Activated CD4-positive, alpha-beta T cell treated with anti-CD3 and anti-CD28 coated beads for 4 hours (primary cell): ENCODE measurements at places on chromosomes 3 and 15.

DNA sequence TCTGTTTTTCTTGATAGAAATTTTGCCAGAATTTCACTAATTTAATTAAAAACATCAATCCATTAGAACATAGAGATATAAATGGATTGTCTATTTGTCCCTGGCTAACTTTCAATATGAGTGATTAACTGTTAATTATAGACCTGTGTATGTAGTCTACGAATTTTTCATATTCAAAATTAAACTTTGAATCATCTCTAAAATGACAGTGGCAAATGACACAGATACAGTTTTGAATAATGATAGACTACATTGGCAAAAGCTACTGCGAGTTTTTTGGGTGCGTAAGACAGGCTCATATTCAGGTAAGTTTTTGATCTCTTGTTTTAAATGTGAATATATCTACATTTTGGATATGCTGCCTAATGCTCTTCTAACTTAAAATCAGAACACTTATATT lies 86.0 kb upstream of the TBC1D5 start:
- DNase-seq: no peak

- no peak for DNase-seq
Measured at GRCh38 chr3:151087648-151088047, 2.2 kb downstream of the MED12L start.

- peak; percentile 29 for DNase-seq
Measured at GRCh38 chr15:94119923-94120775, 111.2 kb upstream of the MCTP2 start.

DNA sequence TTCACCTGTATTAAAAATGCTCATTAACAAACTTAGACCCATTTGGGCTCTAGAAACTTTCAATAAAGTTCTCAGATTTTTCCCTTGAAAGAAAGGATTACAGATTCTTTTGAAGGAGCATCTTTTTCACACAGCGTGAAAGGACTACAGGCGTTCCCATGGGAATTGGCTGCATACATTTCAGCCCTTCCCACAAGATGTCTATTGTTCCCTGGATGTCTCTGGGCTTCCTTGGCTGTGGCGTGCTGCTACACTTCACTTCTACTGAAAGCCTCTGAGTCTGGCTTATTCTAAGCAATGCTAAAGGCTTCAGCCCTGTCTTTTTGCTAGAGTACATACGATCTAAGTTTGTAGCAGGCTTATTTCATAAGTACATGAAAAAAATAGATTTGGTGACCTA lies 1.4 kb downstream of the VEPH1 start:
- no peak for DNase-seq

DNA sequence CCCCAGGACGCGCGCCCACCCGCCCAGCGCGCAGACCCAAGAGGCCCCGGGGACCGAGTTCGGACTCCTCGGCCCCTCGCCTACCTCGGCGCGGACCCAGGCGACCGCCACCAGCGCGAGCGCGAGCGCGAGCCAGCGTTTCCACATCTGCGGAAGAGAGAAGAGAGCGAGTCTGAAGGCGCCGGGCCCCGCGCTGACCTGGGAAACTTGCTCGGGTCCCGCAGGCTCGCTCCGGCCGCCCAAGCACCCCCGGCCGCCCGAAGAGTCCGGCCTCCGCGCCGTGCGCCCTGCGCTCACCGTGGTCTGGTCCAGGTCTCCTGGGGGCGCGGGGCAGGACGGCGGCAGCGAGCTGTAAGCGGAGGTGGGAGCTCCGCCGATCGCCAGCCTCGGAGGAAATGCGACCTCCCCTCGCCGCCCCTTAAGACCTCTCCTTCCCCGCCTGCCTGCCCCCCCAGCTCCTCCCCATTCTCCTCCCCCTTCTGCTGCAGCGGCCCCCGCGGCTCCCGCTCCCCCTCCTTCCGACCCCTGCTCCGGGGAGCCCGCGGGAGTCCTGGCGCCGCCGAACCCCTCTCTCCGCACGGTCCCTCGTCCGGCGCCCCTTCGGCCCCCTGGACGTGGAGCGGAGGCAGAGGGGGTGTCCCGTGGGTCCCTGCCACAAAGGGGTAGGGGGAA lies at the start of gene FSTL1:
Gene FSTL1 (minus strand): TSS at position 393 of the 672 bp plus-strand sequence. CDS start 246 bp downstream, at position 147.
- no peak for DNase-seq

DNA sequence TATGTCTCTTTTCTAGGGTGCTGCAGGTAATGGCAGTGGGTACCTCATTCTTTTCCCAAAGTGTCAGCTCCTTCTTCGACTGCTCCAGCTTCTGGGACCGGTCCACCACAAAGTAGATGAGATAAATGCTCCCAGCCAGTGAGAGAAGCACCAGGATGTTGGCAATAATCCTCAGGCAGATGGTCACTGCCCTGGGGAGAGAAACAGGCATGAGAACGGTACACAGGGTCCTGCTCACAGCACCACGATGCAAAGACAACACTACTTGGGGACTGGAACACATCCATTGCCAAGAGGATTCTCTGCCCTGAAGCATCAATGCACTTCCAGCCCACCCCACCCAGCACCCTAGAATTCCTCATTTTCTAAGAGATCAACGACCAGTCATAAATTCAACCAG lies 22.4 kb downstream of the TMC3 start:
- DNase-seq: no peak

- no peak for DNase-seq
Measured at GRCh38 chr15:90838544-90838943, 29.8 kb upstream of the FURIN start.

DNA sequence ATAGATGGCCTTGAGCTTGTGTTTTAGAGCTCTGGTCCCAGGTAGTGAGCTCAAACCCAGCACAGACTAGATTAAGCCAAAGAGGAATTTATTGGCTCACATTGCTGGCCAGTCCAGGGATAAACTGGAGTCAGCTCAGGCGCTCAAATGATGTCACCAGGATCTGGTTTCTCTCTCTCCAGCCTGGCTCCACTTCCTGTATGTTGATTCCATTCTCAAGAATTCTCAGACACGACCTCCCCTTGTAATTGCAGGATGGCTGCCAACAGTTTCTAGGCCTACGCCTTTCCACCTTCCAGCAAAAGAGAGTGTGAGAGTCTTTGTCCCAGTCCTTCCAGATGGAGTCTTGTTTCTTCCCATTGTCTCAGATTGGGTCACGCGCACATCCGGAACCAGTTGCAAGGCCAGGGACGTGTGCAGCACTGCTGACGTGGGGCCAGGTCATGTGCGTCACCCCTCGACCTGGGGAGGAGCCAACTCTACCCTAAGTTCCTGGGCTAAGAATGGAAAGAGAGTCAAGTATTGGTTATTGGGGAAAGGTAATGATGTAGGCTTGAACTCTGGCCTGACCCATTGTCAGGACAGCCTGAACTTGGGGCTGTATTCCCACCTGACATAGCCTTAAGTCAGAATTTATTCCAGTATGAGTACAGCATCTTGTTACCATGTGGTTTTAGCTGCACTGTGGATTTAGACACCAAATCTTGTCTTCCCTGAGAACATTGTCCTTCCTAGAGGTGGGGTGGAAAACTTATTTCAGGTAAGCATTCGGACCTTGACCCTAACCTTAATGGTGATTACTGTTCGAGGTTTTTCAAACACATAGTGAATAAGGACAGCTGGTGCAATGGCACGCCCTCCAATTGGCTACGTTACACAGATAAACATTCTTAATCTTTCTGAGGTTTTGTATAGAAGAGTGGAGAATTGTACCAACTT lies 31.6 kb downstream of the CACNA1D start:
- DNase-seq: no peak

DNA sequence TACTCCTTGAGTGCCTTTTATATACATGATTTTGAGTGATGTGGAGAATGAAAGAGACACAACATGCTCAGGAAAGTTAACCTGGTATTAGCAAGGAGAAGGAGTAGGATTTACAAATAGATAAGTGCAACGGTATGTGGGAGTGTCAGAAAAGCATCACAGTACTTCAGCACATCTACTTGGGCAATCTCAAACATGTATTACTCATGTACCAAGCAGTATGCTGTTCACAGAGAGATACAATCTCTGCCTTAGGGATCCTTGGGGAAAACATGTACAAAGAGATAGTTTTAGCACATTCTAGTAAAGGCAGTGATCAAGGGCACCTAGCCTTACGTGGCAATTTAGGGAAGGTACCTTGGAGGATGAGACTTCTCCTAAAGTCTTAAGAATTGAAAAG lies 146.5 kb downstream of the FILIP1L start:
- no peak for DNase-seq

- no peak for DNase-seq
Measured at GRCh38 chr15:68495221-68495950, 63.4 kb upstream of the ITGA11 start.

GRCh38 chr3:146153429-146153828 lies 7.6 kb downstream of the PLOD2 start:
- DNase-seq: no peak

DNA sequence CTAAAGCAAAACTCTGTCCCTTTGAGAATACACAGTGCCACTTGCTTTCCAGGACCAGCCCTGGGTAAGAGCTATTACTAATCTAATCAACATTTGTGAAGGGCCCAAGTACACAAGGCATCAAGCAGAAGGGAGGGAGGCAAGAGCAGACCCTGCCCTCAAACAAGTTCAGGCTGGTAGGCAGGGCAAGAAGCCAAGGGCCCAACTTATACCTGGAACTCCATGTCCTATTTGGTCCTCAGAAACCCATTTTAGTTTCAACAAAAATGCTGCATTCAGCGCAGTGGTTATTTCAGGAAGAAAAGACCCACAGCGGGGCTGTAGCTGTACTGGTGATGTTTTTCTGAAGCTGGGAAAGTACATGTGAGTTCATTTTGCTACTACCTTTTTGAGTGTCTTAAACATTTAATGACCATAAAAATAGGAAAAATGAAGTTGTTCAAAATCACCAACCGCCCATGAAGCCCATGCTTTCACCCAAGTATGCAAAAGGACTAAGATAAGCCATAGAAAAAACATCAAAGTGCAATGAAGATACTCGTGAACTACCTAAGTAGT lies 2.8 kb downstream of the RPS17 start:
- DNase-seq: no peak

DNA sequence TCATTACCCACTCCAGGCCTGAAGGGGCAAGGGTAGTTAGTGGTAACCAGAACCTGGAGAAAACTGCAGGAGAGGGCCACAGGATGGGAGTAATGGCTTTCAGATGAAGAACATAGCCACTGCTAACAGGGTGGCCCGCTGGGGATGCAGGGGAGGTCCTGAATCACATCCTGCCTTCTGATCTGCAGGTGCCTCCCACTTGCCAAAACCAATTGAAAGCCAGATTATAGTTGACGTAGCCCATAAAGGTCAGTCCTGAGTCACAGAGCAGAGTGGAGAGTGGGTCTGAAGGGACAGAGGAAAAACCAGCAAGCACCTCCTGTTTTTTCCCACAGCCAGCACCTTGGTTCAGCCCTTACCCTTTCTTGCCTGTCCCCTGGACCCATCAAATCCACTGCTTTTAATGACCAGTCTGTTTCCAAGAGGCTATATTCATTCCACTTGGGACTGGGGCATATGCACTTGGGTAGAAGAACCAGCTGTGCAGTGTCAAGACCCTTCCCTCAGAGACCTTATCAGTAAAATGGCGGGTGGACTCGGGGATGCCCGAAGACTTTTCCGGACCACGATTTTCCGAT lies 646 bp upstream of the SLC35G2 start:
- peak; percentile 32 for DNase-seq

DNA sequence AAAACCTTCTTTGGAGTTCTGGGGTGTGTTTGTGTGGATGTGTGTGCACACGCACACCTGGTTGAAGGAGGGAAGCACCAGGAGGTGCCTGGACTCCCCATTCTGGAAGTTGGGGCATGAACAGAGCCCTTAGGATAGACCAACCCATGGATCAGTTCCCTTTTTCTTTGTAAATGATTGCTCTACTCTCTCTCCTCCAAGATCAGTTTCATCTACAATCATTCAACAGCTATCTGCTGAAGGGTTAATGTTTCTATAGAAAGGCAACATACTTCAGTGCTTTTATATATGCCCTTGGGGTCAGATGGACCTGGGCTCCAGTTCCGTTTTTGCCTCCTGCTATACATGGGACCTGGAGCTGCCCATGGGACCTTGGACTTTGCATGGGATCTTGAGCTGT lies 352.1 kb upstream of the CFAP20DC start:
- no peak for DNase-seq

- no peak for DNase-seq
Measured at GRCh38 chr3:194007592-194008337, 128.2 kb upstream of the HES1 start.

- DNase-seq: no peak
Measured at GRCh38 chr3:31275038-31275572, 257.6 kb upstream of the STT3B start.

DNA sequence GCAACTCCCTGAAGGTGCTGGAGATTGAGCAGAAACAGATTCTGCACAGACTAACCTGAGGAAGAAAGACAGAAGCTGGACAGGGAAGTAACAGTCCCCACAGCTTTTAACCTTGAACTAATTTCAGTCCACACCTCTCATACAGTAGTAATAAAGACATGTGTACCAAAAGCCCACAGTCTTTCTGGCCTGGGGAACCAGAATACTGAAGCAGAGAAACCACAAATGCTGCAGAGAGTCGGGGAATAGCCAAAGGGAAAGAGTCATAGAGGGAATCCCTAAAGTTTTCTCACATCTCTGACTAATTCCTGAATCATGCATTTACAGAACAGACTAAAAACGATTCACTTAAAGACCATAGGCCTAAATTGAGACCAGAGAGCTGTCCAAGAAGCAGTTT lies 503.4 kb upstream of the NECTIN3 start:
- DNase-seq: no peak

GRCh38 chr3:77040216-77040615 lies 317 bp downstream of the ROBO2 start:
- no peak for DNase-seq

DNA sequence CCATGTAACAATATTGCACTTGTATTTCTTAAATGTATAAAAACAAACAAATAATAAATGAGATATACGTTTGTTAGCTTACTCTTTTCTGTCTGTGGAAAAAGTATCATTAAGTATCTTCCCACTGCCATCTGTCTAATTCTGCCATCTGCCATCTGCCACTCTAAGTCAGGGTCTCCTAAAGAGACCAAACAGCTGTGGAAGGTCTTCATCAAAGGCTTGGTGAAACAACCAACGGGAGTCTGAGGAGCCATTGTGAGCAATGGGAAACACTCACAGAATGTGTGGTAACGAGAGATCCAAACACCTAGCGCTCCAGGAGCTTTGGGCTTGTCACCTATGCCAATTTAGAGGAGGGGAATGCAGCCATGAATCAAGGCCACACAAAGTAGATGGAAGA lies 28.7 kb upstream of the PFN2 start:
- DNase-seq: no peak

GRCh38 chr3:64398476-64398875 lies 173.2 kb upstream of the PRICKLE2 start:
- no peak for DNase-seq

- no peak for DNase-seq
Measured at GRCh38 chr3:129248286-129248979, 973 bp upstream of the COPG1 start.

DNA sequence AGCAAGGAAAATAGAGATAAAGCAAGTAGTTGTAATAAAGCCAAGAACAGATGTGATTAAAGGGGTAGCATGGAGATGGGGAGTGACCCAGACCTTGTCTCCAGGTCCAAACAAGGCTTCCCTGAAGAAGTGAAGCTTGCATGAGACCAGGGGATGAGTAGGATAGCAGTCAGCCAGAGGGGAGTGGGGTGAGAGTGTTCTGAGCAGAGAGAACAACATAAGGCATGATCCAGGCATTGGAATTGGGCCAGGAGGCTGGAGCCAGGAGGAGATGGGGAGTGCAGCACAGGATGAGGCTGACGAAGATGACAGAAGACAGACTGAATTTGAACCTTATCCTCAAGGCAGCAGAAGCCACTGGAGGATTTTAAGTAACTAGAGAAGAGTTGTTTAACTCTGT lies 7.2 kb downstream of the TMOD2 start:
- DNase-seq: no peak

- DNase-seq: no peak
Measured at GRCh38 chr3:129461022-129461421, 21.0 kb downstream of the IFT122 start.
